ENCODE measurements at places on chromosomes 7 and 10.

DNA sequence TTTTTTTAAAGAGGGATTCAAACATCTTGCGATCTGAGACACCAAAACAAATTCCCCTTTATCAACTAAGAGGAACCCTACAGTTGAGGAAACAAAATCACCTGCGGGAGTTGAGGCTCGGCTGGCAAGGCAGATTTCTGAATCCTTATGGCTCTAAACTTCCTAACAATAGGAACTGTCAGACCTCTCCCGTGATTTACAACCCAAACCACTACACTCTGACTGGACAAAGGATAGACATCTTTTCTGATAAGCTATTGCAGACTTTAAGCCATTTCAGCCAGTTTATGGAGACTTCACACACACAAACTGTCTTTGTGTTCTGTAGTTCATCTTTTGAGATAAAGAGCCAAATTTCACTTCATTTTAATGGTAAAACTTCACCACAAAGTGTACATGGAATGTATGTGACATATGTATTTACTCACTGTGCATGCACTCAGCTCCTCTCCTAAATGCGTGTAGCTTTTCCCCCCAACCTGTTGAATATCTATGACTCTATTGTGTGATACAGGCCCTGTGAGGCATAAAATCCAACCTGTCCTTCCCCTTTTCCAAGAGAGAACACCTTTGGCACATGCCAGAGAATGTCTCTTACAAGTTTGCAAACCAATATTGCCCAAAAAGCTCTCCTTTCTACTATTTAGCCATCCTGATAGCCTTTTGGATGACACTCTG lies 15.4 kb upstream of the TSPAN13 start:
- DNase-seq = no peak

DNA sequence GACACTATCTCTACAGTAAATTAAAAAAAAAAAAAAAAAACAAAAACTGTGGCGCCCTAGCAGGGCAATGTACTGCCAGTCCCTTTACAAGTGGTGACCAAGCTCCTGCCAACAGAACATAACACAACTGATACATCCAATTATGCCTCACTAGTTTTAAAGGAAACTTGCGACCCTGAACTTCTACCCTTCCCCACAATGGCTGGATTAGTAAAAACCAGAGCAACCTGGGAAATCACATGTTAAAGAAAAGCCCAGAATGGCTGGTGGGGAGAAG lies 16.5 kb downstream of the ATE1 start:
- DNase-seq = no peak

GRCh38 chr7:25420771-25421170 lies 192.5 kb upstream of the NPVF start:
- no peak for DNase-seq

- DNase-seq = no peak
Observed at GRCh38 chr10:118557946-118558345, 37.5 kb downstream of the PRLHR start.

GRCh38 chr10:46228563-46229071 lies 58.2 kb upstream of the ANTXRL start:
- DNase-seq = peak; percentile 78

- no peak for DNase-seq
Observed at GRCh38 chr10:69715156-69715898, 85.3 kb downstream of the FAM241B start.

DNA sequence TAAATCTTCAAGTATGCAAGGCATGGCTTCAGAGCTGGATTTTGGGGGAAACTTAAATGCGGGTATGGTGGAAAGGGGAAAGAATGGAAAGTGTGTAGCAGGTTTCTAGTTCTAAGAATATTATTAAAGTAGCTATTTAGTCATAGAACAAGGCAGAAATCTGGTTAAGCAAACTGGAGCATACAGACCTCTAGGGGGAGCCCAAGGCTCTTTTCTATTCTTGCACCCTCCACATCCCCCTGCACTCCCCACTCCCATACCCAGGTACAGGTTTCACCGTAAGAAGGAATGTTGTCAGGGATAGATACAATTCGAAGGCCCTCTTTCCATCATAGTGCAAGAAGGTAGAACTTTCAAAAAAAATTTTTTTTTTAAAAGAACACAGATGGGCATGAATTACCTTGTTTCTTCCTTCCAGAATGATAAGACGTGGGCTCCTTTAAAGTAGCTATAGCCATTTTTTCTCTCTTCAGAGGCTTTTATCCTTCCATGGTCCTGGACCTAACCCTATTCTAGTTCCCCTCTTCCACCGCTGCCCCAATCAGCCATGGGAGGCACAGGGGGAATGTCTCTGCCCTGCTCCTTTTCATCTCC lies 41.5 kb upstream of the SMIM30 start:
- peak; percentile 34 for DNase-seq

GRCh38 chr7:155348806-155349205 lies 51.1 kb downstream of the INSIG1 start:
- no peak for DNase-seq

GRCh38 chr10:28768227-28768626 lies 90.9 kb downstream of the BAMBI start:
- DNase-seq = no peak

GRCh38 chr10:29619241-29619669 lies 15.5 kb downstream of the SVIL start:
- no peak for DNase-seq

- DNase-seq = no peak
Observed at GRCh38 chr7:127366680-127367079, 25.8 kb downstream of the ZNF800 start.
